ENCODE measurements at places on chromosomes 3 and 15. TPM values are rescaled to one million over a fixed set of nuclear protein-coding genes. Genes with fewer than 3 reads are reported as not detected.
A peak's percentile ranks its signal among the peaks of the same experiment; 100 is the strongest.

Gene ERICH6
- total RNA-seq, result under 0.01 TPM

Gene CEMIP
- total RNA-seq, result 687 TPM

Gene SV2B
- not detected for total RNA-seq

Gene DENND6A
- total RNA-seq, result 27.1 TPM

Gene ARNT2
- total RNA-seq, result 30.0 TPM

Gene TIMMDC1
- 59.4 TPM for total RNA-seq

Gene KNG1
- not detected for total RNA-seq

- DNase-seq, result no peak
These were observed 55.2 kb upstream of the CPB1 start for GRCh38 chr3:148772361-148772760.

- DNase-seq, result no peak
These were observed 2.5 kb downstream of the HACD2 start for GRCh38 chr3:123582315-123582714.

DNA sequence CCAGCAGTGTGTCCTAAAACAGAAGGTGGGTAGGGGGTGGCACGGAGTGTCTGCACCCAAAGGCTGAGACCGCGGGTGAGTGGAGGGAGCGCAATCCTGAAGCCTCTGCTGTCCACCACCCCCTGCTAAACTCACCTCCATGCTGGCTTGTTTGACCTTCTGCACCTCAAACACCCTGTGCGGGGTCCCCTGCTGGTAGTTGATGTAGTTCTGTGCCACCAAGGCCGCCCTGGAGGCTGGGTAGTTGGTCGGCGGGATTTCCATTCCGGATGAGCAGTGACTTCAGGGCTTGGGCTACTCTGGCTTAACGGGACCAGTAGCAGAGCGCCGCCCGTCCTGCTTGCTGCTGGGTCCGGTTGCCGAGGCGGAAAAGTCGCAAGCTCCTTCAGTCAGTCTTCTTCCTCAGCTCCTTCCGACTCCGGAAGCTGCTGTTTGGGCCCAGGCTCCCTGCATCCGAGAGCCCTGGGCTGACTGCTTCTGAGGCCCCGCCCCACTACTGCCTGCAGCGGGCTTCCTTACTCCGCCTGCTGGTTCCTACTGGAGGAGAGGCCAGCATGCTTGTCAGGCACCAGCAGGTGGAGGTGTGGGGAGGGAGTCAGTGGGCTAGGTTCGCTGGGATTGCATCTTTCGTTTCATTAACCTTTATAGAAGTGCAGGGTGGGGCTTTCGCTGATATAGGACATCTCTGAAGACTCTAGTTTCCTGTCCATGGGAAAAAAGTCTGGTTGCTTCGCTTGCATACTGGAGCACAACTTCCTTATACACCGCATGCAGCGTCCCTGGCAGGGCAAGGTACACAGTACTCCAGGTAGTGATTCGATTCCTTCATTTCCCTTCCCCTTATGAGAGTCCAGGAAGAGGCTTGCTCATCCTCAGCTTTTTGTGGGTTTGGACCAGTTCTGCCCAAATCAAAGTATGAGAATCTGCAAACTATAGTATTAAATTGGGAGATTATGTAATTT, at the start of gene LXN:
TSS of gene LXN (minus strand) at position 434 of the 962 bp plus-strand sequence. CDS start at position 264, 170 bp downstream.
- peak; percentile 87 for DNase-seq

GRCh38 chr15:85597155-85597815, 197.4 kb downstream of the KLHL25 start:
- no peak for DNase-seq

DNA sequence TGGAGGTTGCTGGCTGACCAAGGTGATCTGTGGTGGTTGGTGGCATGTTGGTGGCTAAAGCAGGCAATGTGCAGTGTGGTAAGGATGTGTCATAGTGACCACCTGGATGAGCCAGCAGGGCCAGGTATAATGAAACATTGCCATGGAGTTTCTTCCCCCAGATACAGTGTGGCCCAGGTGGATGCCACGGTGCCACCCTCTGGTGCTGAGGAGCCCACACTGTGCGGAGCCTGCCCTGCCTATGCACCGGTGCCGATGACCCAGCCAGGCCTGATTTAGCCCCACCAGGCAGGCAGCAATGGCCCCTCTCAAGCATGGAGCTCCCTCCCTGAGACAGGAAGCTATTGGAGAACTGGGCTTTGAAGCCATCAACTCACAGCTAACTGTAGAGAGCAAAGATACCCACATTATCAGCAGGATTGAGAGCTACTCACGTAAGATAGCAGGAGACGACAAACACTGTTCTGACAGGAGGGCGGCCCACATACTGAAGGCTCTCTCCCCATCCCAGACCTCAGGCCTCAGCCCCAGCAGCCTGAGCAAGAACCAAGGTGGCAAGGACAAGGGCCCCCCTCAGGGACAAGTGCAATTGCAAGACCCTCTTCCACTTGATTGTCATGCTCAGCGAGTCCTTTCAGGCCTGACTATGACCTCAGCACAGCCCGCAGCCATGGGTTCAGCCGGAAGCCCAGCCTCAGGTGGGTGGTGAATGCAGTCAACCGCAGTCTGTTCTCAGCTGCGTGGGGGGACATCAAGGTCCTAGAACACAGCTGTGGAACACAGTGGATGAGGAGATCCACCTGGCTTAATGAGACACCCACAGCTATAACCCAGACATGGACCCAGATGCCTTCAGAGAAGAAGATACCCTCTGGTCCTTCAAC, 82.8 kb upstream of the CDV3 start:
- DNase-seq, result no peak

DNA sequence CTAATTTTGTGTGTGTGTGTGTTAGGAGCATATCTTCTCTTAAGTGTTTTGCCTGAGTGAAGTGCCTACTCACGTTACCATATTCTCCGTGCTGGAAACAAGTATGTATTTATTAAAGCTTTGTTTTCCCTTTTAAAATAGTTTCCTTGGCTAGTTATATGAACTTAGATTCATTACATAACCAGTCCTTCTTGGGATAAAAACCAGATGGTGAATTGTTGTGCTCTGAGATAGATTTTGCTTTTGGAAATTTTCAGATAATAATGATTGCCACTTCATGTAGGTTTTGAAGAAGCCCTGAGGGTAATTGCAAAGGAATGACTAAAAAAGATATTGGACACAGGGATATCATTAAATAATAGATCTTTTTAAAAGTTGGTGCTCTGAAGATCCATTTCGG, 390.2 kb upstream of the SGO1 start:
- no peak for DNase-seq

GRCh38 chr3:157865352-157866000, 240.7 kb downstream of the SHOX2 start:
- DNase-seq, result no peak

- no peak for DNase-seq
These were observed 48.7 kb downstream of the PPM1L start for GRCh38 chr3:160804762-160805161.

DNA sequence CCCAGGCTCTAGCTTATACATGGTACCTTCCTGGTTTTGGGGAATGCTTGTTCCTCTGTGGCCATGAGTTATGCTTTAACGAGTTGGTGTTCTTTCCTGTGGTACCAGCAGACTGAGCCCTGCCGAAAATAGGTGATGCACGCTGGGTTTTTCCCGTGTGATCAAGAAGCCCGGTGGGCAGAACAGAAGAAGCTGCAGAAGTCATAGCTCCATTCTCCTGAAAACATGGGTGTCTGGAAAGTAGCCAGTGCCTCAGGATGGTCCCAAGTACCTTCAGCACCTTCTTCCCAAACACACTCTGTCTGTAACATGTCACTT, 25.2 kb downstream of the MAPKBP1 start:
- no peak for DNase-seq

DNA sequence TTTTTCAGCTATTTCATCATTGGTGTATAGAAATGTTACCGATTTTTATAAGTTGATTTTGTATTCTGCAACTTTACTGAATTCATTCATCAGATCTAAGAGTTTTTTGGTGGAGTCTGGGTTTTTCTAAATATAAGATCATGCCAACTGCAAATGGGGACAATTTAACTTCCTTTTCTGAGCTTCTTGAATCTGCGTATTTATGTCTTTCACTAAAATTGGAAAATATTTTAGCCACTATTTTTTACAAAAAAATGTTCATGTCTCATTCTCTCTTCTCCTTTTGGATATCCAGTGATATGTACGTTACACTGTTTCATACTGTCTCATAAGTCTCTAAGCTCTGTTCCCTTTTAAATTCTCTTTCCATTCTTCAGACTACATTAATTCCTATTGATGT, 123.8 kb downstream of the ISL2 start:
- no peak for DNase-seq

- DNase-seq, result peak; percentile 52
These were observed 16.0 kb upstream of the GPR171 start for GRCh38 chr3:151219056-151219455.

- no peak for DNase-seq
These were observed 134.8 kb downstream of the DUT start for GRCh38 chr15:48466079-48466478.

GRCh38 chr3:168862466-168862865, 766.7 kb upstream of the GOLIM4 start:
- no peak for DNase-seq

DNA sequence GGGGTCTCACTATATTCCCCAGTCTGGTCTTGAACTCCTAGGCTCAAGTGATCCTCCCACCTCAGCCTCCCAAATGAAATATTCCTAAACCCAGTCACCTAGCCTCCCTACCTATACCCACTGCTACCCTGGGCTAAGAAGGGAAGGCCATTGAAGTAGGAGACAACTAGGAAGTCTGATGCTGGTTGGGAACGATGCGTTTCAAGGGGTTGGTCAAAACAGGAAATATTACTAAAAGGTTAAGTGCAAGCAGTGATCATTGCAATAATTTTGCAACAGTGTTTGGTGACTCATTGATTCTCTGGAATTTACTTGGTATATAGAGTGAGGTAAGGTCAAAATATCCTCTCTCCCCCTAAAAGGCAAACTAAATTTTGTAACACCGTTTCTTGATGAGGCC, 4.6 kb upstream of the UQCRC1 start:
- peak; percentile 92 for DNase-seq

GRCh38 chr15:82580713-82581112, 40.5 kb upstream of the RPS17 start:
- DNase-seq, result no peak
